CD4-positive, alpha-beta memory T cell (primary cell): ENCODE measurements at places on chromosomes 13 and 19. TPM values are rescaled to one million over a fixed set of nuclear protein-coding genes. Genes with fewer than 3 reads are reported as not detected.
A peak's percentile ranks its signal among the peaks of the same experiment; 100 is the strongest.

The SELENOV gene
- total RNA-seq: not detected

DNA sequence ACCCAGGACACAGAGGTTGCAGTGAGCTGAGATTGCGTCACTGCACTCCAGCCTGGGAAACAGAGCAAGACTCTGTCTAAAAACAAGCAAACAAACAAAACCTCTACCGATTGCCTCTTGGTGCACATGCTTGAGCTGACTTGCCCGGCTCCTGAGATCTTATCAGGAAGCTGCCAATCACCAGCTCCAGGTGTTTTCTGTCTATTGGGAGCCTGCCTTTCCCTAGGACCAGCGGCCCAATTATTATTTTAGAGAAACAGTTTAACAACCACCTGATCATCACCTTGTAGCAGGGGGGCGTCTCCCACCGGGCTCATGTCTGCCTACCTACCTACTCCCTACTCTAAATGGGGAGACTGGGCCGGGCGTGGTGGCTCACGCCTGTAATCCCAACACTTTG is 10.8 kb downstream of the CLEC4M start:
- DNase-seq: no peak

GRCh38 chr19:23762884-23763711 is 4.4 kb upstream of the ZNF681 start:
- peak; percentile 84 for DNase-seq

- DNase-seq: no peak
Measured at GRCh38 chr13:29817604-29818378, 32.6 kb downstream of the UBL3 start.

The S1PR2 gene
- 9.4 TPM for total RNA-seq
